ENCODE measurements at places on chromosomes 7 and 10.

- DNase-seq: no peak
These were observed 9.1 kb upstream of the PROSER2 start for GRCh38 chr10:11813855-11814567.

GRCh38 chr10:132427006-132427771 lies 30.2 kb downstream of the PWWP2B start:
- no peak for DNase-seq

GRCh38 chr7:158479664-158480025 lies 108.0 kb downstream of the PTPRN2 start:
- no peak for DNase-seq

DNA sequence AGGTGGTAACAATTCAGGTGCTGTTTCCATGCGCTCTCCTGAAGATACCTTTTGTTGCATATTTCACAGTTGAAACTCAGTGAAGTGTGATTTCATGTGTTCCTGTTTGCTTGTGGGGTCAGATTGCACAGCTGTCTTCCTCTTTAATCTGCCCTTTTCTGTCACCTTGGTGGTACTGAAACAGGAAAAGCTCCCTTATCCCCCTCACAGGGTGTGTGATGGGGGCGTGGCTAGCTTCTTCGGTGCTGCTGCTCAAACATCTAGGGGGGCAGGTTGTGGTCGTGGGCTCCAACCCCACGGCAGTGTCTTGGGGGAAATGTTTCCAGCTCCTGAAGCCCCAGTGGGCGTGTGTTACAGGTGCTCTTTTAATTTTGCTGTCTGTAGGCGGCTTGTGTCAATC lies 107.4 kb upstream of the KLF14 start:
- no peak for DNase-seq

GRCh38 chr10:11468126-11468742 lies 143.2 kb downstream of the USP6NL start:
- DNase-seq: no peak
